ENCODE measurements at places on chromosomes 7 and 10.

GRCh38 chr10:127848226-127848625 is 44.5 kb downstream of the CLRN3 start:
- DNase-seq = no peak

DNA sequence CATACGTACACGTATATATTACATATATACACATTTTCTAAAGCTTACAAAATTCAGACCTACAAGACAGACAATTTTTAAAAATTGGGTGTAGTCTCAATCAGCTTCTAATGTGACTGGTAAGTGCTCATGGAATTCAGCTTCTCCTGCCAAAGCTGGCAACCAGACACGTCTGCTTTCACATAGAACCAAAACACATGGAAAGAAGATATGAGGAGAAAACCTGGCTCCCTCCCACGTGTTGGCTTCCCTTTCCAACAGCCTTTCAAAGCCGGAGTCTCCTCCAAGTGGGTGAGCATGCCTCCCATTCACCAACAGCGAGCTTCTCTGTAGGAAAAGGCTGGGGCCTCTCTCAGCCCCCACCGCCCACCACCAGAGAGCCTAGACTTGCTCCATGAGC is 33.4 kb downstream of the CDCA7L start:
- peak; percentile 55 for DNase-seq

GRCh38 chr10:7301006-7301778 is 109.6 kb downstream of the SFMBT2 start:
- DNase-seq = no peak

GRCh38 chr7:142791502-142791901 is 20.7 kb downstream of the PRSS2 start:
- DNase-seq = no peak

DNA sequence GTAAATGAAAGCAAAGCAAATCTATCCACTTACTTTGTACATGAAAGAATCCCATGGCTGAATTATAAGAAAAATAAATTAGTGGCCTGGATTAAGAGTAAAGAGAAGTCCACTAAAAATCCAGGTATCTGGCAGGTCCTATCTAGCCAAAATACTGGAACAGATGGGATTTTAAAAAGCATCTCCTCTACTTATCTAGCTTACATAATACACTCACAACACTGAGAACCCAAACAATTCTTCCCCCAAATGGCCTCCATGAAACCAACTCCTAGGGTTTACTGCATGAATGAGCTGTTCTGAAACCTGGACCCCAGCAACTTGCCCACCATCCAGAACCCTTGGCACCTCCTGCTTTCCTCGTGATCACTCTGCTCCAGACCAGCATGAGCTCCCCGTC is 61.3 kb downstream of the AFAP1L2 start:
- DNase-seq = no peak

DNA sequence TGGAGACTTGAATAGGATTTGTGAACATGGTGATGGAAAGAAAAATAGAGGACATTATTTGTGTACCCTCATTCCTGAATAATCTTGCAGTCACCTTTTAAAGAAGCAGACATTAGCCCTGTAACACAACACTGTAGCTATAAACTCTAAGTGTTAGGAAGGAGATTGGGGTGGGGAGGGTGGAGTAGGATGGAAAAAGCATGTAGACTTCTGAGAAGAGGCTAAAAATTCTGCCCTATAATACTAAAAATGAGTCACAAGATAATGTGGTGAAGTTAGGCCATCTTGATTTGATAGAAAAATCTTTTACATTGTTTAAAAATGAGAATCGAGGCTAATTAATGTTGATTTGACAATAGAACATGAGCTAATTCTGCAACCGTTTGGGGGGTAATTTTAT is 128.8 kb downstream of the LCOR start:
- no peak for DNase-seq

DNA sequence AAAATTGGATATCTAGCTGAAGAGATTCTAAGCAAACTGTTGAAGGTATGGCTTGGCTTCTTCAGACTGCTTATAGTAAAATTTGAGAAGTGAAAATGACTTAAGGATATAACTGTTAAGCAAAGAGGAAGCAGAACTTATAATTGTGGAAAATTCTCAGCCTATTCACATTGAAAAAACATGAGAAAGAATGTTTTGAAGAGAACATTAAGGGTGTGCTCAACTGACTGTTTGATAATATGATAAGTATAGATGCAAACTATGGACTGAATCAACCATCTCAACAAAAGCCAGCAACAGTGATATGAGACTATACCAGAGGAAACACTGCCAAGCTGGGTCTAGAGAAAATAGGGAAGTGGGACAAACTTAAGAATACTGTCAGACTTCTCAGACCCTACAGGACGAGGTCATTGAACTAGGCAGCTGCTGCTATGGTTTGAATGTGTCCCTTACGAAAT is 133.1 kb upstream of the PPP1R3A start:
- no peak for DNase-seq

- no peak for DNase-seq
Measured at GRCh38 chr10:61702584-61702983, 39.9 kb downstream of the CABCOCO1 start.

GRCh38 chr7:130615583-130615982 is 53.0 kb downstream of the COPG2 start:
- DNase-seq = no peak

GRCh38 chr10:35874311-35875015 is 232.4 kb upstream of the FZD8 start:
- no peak for DNase-seq

DNA sequence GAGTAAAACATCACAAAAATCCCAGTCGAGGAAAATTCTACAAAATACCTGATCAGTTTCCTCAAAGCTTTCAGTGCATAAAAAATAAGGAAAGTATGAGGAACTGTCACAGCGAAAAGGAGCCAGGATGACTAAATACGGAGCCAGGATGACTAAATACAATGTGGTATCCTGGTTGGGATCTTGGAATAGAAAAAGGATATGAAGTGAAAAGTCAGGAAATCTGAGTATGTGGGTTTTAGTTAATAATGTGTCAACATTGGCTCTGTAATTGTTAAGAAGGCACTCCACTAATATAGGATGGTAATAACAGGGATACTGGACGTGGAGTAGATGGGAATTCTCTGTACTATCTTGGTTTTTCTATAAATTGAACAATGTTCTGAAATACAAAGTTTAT is 175.5 kb downstream of the SUGCT start:
- no peak for DNase-seq

DNA sequence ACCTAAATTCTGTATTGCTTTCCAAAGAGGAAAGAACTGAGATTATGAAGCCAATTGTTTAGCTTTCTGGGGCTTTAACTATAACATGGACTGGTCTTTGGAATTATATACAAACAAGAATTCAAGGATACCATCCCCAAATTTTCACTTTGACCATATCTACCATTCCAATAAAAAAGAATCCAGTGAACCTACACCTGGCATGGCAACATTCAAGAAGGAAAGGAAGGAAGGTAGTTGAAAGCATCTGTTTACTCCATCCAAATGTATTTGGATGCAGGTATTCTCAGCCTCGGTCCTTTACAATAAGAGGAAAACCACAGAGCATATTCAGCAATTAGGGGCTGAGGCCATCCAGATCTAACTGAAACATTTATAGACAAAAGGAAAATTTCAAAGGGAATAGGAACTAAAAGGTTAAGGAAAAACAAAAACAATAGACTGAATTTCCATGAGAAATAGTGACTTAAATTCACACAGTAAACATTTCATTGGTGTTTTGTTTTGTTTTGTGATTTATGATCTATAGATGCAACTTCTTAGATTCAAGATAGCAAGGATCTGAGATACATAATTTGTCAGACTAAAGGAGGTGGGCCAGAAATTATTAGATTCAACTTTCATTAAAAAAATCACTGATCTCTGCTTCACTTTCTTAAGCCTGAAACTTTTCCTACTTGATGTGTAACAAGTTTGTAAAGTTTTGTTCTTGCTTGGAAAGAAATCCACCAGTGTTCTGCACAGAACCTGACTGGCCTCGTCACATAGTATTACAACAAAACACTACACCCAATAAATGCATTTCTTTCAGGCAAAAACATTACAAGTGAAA is 12.7 kb downstream of the SKIDA1 start:
- no peak for DNase-seq
